GM13977 (cell line): ENCODE measurements at places on chromosomes 12 and 14.

- no peak for DNase-seq
Observed at GRCh38 chr12:24134092-24134491, 184.6 kb upstream of the SOX5 start.

DNA sequence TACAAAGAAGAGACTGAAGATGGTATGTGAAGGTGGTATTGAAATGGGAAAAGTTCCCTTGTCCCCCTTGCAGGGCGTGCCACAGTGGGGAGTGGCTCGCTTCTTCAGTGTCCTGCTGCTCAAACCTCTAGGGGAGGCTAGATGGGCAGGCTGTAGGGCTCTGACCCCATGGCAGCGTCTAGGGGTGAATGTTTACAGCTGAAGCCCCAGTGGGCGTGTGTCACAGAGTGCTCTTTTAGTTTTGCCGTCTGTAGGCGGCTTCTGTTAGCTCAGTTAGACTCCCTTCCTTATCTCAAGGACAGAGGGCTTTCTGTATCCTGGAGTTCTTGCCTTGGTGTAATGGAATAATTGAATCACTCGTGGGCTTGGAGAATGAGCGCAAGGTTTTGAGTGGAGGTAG, 266.2 kb downstream of the RAD51B start:
- DNase-seq: no peak

GRCh38 chr12:45893240-45893639, 97.1 kb downstream of the SCAF11 start:
- DNase-seq: no peak

DNA sequence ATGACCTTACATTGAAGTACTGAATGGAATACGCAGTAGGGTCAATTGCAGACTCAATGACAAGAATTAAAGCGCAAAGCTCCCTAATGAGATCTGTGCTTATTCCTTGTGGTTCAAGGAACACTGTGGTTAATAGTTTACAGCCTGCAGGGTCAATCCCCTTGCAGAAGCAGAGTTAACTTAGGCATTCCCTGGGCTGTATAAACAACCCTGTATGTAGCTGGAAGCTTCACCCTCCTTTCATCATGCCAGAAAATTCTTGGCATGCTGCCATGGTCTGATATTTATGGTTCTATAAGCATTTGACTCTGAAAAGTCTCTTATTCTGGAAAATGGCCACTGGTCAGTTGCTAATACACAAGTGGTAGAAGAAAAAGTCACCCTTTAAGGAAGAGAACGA, 227.7 kb downstream of the NOVA1 start:
- DNase-seq: no peak

DNA sequence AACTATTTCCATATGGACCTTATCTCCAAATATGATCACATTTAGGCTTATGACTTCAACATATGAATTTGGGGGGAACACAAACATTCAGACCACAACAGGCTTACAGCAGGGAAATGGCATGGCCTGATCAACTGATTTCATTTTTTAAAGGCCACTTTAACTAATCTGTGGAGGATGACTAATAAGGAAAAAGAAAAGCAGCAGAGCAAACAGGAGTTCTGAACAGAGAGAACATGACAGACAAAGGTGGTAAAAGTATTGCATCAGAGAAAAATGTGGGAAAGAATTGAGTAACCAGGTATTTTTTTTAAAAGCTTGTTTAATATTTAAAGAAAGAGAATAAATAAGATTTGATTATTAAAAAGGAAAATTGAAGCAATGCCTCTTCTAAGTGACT, 366.1 kb upstream of the TMPO start:
- no peak for DNase-seq

- DNase-seq: no peak
Observed at GRCh38 chr12:48388938-48389337, 38.2 kb upstream of the ZNF641 start.

DNA sequence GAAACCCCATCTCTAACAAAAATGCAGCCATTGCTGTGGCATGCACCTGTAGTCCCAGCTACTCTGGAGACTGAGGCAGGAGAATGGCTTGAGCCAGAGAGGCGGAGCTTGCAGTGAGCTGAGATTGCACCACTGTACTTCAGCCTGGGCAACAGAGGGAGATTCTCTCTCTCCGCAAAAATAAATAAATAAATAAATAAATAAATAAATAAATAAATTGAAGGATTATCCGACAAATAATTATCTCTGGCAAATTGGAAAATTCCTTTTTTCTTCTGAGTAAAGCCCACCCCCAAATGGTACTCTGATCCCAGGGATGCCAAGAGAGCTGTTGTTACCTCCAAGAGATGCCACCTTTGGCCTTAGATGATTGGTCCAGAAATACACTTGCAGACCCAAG, 137.9 kb downstream of the SUDS3 start:
- no peak for DNase-seq

GRCh38 chr14:101790232-101790631, 28.7 kb downstream of the PPP2R5C start:
- DNase-seq: no peak

GRCh38 chr14:75697918-75698317, 36.9 kb downstream of the TTLL5 start:
- DNase-seq: no peak

DNA sequence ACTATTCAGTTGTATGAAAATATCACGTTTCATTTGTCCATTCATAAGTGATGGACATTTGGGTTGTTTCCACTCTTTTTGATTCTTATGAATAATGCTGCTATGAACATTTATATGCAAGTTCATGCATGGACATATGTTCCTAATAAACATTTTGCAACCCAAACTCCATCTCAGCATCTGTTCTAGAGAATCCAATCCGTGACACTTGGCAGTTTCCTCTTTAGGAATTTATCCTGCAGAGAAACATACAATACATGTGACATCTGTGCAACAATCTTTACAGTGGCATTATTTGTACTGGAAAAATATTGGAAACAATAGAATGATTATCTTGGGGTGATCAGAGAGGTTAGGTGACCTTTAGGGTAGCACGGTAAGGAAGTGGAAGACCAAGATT, 290.8 kb upstream of the SRRM4 start:
- no peak for DNase-seq

DNA sequence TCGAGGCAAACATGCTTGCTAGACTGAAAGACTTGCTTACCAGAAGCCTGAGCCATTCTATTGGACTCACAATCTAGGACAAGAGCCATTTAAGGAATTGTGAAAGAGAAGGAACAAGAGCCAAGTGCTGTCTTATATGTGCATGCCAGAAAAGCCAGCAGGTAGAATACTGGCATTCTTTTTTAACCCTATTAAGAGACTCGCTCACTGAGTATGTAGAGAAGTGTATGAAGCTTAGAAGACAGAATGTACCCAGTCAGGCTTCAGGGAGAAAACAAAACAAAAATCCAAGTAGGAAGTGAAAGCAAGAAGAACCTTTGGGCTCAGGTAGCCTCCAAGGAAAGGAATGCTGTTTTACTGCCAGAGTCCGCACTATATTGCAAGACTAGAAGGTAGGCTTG, 65.9 kb downstream of the DCAF5 start:
- no peak for DNase-seq
